RWPE2 (cell line): ENCODE measurements at places on chromosomes 4 and X.
A peak's percentile ranks its signal among the peaks of the same experiment; 100 is the strongest.

DNA sequence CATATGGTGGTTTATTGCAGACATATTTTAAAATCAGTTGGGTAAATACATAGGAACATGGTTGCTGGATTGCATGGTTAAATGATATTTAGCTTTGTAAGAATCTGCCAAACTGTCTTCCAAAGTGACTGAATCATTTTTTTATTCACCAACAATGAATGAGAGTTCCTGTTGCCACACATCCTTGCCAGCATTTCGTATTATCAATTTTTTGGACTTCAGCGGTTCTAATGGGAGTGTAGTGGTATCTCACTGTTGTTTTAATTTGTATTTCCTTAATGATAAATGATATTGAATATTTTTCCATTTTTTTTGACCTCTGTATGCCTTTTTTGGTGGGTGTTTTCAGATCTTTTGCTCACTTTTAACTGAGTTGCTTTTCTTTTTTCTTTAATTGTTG, 1.4 kb upstream of the MTHFD2L start:
- H3K36me3 ChIP-seq: peaks cover 21% of the 10 kb centered on the region
- H3K4me1 ChIP-seq: peaks cover 16% of the 10 kb centered on the region
- DNase-seq: no peak
- no peak overlapping the region for H3K4me3 ChIP-seq
- no peaks in the 10 kb centered on the region for H3K27me3 ChIP-seq
- H3K27ac ChIP-seq: peak overlapping the region; percentile 85

DNA sequence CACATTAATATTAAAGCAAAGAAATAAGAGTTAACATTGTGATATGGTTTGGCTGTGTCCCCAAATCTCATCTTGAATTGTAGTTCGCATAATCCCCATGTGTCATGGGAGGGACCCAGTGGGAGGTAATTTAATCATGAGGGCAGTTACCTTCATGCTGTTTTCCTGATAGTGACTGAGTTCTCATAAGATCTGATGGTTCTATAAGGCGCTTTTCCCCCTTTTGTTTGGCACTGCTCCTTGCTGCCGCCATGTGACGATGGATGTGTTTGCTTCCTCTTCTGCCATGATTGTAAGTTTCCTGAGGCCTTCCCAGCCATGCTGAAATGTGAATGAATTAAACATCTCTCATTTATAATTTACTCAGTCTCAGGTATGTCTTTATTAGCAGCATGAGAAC, 153.8 kb upstream of the GALNT7 start:
- H3K36me3 ChIP-seq: no peaks in the 10 kb centered on the region
- no peaks in the 10 kb centered on the region for H3K27me3 ChIP-seq
- no peak overlapping the region for H3K27ac ChIP-seq

GRCh38 chr4:59700651-59701050, 1499.5 kb upstream of the ADGRL3 start:
- no peaks in the 10 kb centered on the region for H3K36me3 ChIP-seq
- no peak for DNase-seq
- H3K27me3 ChIP-seq: peaks cover 10% of the 10 kb centered on the region
- no peaks in the 10 kb centered on the region for H3K4me1 ChIP-seq
- no peak overlapping the region for H3K4me3 ChIP-seq

DNA sequence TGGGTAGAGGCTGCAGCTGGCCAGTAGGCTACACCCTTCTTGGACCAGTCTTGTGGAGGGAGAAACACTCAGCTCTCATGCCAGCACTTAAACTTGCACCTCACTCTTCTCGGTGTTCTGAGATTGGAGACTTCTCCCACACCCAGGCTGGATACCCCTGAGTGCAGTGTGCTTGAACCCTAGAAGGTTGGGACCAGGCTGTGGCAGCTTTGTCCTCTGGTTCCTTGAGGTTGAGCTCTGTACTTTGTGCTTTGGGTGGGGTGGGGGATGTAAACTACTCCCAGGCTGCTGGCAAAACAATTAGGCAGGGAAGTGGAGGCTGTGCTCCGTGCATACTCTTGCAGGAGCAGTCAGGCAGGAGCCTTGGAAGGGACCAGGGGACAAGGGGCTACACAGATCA, 143.6 kb upstream of the GNPDA2 start:
- DNase-seq: no peak
- H3K36me3 ChIP-seq: no peaks in the 10 kb centered on the region
- H3K27ac ChIP-seq: no peak overlapping the region
- no peaks in the 10 kb centered on the region for H3K4me1 ChIP-seq
- no peak overlapping the region for H3K4me3 ChIP-seq

GRCh38 chr4:173516621-173517524, 13.2 kb downstream of the HAND2 start:
- peaks cover 97% of the 10 kb centered on the region for H3K27me3 ChIP-seq
- no peaks in the 10 kb centered on the region for H3K4me1 ChIP-seq
- no peak overlapping the region for H3K27ac ChIP-seq
- DNase-seq: no peak
- H3K36me3 ChIP-seq: no peaks in the 10 kb centered on the region
- no peak overlapping the region for H3K4me3 ChIP-seq

DNA sequence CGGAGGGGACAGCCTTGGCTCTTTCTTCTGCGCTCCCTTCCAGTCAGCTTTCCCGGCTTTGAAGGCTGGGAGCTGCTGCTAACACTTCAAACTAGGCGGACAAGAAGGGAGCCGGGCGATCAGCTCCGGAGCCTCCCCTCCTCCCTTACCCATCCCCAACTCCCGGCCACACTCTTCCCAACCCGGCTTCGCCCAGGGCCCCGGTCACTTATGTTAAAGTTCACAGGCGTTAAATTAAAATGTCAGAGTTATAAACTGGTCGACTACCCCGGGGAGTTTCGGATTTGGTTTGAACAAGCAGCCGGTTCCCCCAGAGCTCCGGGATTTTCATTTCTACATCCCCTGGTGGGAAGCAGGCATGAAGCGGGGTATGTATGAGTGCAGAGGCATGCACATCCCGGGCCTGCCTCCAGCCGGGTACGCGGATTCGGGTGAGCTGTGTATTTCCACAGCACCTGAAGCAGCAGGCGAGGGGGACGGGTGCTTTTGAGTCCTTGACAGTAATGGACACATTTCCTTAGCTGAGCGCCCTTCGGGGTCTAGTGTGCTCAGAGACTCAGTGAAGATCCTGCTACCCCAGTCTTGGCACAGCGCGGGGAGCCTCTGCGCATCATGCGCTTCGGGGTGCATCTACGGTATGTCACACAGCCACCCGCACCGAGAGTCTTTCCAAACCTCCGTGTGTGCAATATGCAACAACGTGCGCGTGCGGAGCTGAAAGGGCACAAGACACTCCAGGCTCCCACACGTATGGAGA, 880 bp downstream of the UNC5C start:
- peaks cover 67% of the 10 kb centered on the region for H3K27me3 ChIP-seq
- no peak for DNase-seq
- peak overlapping the region; percentile 0 for H3K4me3 ChIP-seq
- H3K4me1 ChIP-seq: no peaks in the 10 kb centered on the region
- no peak overlapping the region for H3K27ac ChIP-seq

DNA sequence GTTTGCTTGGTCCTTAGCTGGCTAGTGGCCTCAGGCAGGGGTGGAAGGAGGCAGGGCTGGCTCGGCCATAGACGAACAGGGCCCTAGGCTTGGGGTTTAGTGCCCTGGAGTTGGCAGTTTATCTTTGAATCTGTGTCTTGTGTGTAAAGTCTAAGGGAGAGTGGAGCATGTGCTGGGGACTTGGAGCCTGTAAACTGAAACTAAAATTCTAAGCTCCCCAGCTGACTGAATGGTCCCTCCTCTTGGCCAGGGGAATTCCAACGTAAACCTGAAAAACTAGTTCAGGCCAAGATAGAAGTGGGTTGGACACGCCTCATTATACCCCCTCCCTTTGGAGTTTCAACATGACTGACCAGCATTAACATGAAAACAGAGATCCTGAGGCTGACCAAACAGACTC, 46.1 kb upstream of the GPR78 start:
- peak overlapping the region; percentile 48 for H3K27ac ChIP-seq
- no peaks in the 10 kb centered on the region for H3K36me3 ChIP-seq
- no peaks in the 10 kb centered on the region for H3K27me3 ChIP-seq
- no peak overlapping the region for H3K4me3 ChIP-seq

DNA sequence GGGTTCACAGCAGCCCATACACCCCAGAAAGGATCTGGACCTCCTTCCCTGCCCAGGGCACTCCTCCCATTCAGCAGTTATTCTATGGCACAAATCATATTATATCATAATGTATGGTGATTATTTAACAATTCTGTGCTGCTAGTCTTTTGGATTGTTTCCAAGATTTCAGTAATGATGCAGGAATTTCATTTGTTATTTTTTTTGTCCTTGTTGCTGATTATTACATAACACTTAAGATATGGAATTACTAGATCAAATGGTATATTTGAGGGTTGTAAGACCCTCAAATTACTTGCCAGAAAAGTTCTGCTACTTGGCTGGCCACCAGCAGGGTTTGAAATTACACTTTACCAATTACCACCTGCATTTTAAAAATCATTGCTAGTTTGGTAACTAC, 36.4 kb downstream of the QDPR start:
- H3K4me1 ChIP-seq: no peaks in the 10 kb centered on the region
- H3K27ac ChIP-seq: no peak overlapping the region
- H3K27me3 ChIP-seq: no peaks in the 10 kb centered on the region
- DNase-seq: no peak
- H3K36me3 ChIP-seq: no peaks in the 10 kb centered on the region

DNA sequence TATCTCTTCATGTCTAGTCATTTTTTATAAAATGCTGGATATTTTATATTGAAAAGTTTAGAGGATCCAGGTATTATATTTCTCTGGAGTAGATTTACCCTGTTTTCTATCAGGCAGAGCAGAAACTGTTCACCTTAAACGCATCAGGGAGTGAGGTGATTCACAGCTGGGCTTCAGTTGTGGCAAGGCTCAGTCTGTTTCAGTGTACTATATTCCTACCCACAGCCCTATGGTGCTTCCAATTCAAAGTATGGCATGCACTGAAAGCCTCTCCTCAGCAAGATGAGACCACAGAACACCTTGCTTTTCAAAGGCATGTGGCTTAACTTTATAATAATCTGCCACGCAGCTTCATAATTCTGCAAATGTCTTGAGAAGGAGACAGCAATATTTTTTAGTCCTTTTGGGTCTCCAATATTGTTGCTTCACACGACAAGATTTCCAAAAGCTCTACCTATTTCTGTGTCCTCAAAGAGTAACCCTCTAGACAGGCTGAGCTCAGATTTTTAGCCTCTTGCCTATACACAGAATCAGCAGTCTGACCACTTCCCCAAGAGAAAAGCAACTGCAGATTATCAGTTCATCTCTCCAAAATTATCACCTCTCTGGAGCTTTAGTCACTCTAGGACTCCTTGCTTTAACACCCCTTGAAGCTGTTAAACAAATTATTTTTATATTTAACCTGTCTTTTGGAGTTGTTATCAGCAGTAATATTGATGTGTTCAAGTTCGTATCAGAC, 24.4 kb downstream of the PRDM5 start:
- DNase-seq: no peak
- H3K27me3 ChIP-seq: no peaks in the 10 kb centered on the region
- no peak overlapping the region for H3K4me3 ChIP-seq

GRCh38 chrX:101349193-101349562, 636 bp upstream of the TIMM8A start:
- DNase-seq: no peak
- no peaks in the 10 kb centered on the region for H3K36me3 ChIP-seq
- peak overlapping the region; percentile 64 for H3K4me3 ChIP-seq
- H3K27ac ChIP-seq: peak overlapping the region; percentile 57
- H3K27me3 ChIP-seq: no peaks in the 10 kb centered on the region
- no peaks in the 10 kb centered on the region for H3K4me1 ChIP-seq

GRCh38 chr4:147965056-147965455, 233.2 kb downstream of the ARHGAP10 start:
- H3K27me3 ChIP-seq: no peaks in the 10 kb centered on the region
- H3K36me3 ChIP-seq: no peaks in the 10 kb centered on the region
- H3K27ac ChIP-seq: no peak overlapping the region
- no peaks in the 10 kb centered on the region for H3K4me1 ChIP-seq
- no peak for DNase-seq
- no peak overlapping the region for H3K4me3 ChIP-seq

DNA sequence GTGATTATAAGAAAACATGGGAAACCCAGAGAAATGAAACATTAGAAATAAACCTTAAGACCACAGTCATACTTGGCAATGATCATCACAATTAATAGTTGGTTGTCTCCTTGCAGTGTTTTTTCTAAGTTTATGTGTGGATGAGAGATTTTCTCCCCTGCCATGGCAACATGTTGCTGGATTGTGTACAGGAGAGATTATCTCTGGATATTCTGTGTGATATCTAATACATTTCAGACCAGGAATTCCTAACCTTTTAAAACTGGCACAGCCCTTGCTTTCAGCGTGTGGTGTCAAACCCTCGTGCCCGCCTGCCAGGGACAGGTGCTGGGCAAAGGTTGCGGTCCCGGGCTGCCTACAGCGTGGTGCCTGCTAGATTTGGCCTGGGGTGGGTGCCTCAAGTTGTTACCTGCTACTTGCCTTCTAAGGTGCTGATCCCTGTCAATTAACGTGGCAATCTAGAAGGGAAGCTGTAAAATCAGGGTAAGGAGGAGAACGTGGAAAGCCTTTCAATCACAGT, 100.5 kb downstream of the TMEM131L start:
- no peak for DNase-seq
- H3K4me3 ChIP-seq: no peak overlapping the region
- H3K27ac ChIP-seq: no peak overlapping the region
- no peaks in the 10 kb centered on the region for H3K27me3 ChIP-seq
- no peaks in the 10 kb centered on the region for H3K4me1 ChIP-seq
- no peaks in the 10 kb centered on the region; the same call in 1 of the 2 replicates for H3K36me3 ChIP-seq

DNA sequence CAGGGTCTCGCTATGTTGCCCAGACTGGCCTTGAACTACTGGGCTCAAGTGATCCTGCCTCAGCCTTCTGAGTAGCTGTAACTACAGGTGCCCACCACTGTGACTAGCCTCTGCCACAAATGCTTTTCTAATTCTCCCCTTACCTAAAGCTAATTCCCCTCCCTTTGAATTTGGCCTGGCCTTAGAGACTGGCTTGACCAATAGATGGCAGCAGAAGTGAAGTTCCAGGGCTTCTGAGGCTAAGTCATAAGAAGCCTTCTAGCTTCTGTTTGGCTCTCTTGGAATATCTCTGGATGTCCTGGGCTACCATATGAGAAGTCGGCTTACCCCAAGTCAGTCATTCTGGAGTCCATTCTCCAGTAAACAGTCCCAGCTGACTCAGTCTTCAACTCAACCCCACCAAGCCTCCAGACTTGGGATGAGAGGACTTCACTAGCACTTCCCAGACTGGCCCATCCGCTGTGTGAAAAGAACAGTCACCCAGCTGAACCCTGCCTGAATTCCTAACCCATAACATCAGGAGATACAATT, 61.0 kb downstream of the HPRT1 start:
- no peaks in the 10 kb centered on the region for H3K27me3 ChIP-seq
- no peak overlapping the region for H3K4me3 ChIP-seq
- H3K36me3 ChIP-seq: no peaks in the 10 kb centered on the region
- DNase-seq: no peak
